Activated T-cell treated with anti-CD3 and anti-CD28 coated beads, Interleukin-2, amount 50 U/mL, for 72 hours (primary cell): ENCODE measurements at places on chromosomes 5 and 9. TPM values are rescaled to one million over a fixed set of nuclear protein-coding genes. Genes with fewer than 3 reads are reported as not detected.
A peak's percentile ranks its signal among the peaks of the same experiment; 100 is the strongest.

DNA sequence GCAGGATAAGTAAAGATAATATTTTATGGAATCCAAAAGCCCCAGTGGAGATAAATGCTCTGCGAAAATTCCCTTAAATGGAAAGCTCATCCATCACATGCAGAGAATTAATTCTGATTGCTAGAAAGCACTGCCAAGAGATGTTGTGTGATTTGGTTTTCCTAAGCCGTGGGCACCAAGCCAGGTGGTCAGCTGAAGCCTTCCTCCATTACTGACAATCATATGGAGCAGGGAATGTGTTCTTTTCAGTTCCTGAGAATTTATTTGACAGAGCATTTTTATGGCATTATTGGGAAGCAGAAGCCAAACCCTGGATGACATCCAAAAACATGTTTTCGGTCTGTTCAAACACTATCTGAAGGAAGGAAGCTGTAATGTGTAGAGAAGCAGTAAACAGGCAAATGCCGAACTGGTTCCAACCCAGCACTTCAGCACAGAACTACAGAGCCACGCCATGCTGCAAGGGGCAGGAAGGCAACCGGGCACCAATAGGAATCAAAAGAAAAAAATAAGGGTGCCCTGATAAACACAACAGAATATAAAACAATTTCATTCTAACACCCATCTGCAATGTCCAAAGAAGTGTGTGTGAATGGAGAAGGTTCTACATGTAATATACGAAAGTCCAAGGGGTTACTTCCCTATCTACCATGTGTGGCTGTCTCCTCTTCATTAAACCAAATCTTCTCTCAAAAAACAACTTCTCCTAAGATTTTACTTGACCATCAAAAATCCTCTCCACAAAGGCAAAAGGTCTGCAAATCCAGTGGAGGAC, 12.3 kb downstream of the ARSB start:
- no peak for DNase-seq

SOX30 gene
- 2.0 TPM for total RNA-seq

- peak; percentile 63 for DNase-seq
Measured at GRCh38 chr5:134070725-134071613, 43.5 kb upstream of the TCF7 start.

DNA sequence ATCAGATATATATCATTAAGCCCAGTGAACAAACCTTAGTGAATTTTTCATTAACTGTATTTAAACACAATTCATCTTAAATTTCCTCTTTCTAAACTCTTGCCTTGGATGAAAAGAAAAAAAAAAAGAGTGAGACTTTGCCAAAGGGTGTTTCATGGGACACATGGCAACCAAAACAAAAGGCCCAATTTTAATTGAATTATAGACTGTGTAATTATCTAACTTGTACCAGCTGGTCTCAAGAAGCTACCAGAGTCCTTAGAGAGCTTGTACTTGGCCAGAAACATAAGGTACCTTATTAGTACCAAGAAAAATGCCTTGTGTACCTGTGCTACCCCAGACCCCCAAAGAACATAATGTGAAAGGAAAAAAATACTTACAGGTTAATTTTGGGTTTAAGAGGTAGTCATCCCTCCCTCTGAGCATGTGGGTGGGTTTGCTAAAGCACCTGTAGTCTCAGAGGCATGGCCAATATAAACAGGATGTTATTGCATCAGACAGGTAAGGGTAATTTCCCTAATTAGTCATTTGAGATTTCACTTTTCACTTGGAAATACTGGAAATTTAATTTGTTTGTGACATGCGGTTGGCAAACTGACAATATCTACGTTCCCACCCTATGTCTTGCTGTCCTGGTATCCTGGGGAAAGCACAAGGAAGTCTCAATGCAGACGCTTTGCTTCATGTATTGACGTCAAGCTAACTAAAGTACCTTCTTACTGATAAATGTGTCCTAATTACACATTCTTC, 90.1 kb downstream of the SNCAIP start:
- DNase-seq: no peak

DEPDC1B gene
- total RNA-seq: 29.5 TPM

DNA sequence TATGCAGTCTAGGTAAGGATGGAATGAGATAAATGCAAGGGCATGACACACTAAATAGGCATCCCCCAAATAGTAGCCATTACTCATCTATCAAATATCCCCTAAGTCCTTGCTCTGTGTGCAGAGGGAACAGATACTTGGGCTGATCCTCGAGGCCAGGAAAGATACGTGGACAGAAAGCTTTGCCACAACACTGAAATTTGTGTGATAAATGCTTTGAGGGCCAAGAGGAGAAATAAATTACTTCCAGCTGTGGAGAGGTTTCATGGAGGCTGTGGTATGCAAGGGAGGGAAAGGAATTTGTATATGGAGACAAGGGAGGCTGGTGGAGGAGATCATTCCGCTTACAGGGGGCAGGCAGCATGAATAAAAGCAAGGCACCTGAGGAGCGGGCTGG, 18.5 kb downstream of the ATOX1 start:
- no peak for DNase-seq

HAUS6 gene
- total RNA-seq: 33.4 TPM

PLAC8L1 gene
- 1.4 TPM for total RNA-seq

- no peak for DNase-seq
Measured at GRCh38 chr5:143976055-143976454, 164.1 kb downstream of the HMHB1 start.

AFF4 gene
- 33.6 TPM for total RNA-seq

GRCh38 chr5:1162751-1163150, 38.6 kb upstream of the SLC6A19 start:
- DNase-seq: no peak

- DNase-seq: peak; percentile 36
Measured at GRCh38 chr9:130143958-130144366, 28.2 kb upstream of the NCS1 start.

RGS3 gene
- 48.2 TPM for total RNA-seq

PROB1 gene
- total RNA-seq: 3.1 TPM

DNA sequence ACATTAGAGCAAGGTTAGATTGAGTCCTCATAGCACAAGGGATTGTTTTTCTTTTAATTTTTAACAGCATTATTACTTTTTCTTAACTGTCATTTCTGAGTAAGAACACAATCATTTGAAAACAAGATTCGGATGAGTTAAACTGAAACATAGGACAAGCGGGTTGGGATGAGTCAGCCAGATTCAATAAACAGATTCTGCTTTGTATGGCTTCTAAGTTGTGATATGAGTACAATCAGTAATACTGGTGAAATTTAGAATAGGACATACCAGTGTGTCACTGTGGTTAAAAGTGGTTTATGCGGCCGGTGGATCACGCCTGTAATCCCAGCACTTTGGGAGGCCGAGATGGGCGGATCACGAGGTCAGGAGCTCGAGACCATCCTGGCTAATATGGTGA, 364.3 kb upstream of the CDH10 start:
- no peak for DNase-seq

DNA sequence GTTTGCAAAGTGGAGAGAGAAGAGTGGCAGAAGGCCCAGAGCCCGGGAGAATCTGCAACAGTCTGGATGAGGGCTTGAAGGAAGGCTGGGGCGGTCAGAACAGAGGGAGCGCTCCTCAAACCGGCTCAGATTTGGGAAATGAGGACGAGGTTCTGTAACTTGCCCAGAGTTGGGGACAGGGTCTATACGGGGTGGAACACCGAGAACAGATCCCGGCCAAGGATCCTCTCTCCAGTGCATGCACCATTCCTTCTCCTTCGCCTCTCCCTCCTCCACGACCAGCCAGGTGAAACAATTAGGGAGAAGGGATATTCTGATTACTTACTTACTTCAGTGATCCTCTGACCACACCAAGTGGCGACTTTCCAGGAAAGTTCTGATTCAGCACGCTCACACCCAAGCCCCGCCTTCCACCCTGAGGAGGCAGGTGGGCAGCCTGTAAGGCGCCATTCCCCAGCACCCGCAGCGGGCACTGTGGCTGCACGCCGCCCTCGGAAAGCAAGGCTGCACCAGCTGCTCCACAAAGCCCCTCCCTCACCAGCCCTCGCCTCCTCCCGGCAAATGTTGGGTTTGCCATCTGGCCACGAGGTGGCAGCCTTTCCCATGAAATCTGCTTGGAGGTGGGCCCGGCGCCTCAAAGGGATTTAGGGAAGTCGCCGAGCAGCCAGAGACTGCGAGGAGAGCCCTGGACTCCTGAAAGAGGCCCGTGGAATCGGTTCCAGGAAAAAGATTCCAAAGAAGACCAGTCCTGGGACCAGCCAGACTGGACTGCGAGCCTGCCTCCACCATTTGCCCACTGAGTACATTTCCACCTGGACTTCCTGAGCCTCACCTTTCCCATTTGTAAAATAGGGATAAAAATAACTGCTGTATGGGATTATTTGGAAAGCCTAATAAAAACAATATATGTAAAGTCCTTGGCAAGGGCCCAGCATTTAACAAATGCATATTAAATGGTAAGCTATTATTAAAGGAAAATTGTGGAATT, 22.2 kb upstream of the WWC1 start:
- peak; percentile 68 for DNase-seq

GRCh38 chr9:38682713-38683112, 37.2 kb downstream of the FAM240B start:
- DNase-seq: no peak

DBH gene
- not detected for total RNA-seq

GRCh38 chr5:74430631-74431289, 209.8 kb downstream of the ENC1 start:
- no peak for DNase-seq

GRCh38 chr5:116524966-116525365, 49.7 kb downstream of the SEMA6A start:
- DNase-seq: no peak

GRCh38 chr5:85545129-85545528, 1072.6 kb upstream of the COX7C start:
- no peak for DNase-seq

DNA sequence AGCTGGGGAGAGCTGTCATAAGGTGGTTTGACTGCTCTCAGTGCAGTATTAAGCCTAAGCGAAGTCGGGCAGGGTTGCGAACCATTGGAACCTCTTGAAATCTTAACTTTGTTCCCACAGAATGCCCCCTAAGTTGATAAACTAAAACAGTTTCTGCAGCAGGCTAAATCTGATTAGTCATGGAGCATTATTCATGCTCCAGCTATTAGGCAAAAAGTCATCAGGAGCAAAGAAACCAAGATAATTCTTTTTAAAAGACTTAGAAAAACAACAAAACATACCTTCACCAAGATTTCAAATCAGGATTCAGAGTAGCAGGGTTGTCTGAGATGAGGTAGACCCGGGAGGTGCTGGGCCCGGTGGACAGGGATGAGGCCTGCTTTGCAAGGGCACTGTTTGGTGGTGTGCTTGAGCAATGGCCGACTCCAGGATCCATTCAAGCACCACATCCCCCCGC, 69.9 kb upstream of the PLPP1 start:
- DNase-seq: no peak

SLC30A5 gene
- 31.7 TPM for total RNA-seq

BHMT2 gene
- not detected for total RNA-seq

- peak; percentile 8 for DNase-seq
Measured at GRCh38 chr9:124258607-124259157, 933 bp downstream of the NEK6 start.

DNA sequence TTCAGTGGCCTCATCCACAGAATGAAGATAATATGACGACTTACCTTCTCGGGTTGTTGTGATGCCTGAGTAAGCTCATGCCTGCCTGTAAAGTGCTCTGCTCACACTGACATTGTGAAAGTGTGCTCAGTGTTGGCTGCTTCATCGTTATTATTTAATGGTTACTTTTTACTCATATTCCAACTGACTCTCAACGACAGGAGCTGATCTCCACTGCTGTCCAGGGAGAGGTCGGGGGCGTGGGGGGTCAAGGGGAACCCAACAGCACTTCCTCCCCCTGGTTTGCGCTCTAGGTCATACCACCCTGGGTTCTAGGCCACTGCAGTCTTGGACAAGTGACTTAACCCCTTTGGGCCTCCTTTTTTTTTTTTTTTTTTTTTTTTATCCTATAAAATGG, 52.9 kb upstream of the ANGPTL2 start:
- no peak for DNase-seq

DNA sequence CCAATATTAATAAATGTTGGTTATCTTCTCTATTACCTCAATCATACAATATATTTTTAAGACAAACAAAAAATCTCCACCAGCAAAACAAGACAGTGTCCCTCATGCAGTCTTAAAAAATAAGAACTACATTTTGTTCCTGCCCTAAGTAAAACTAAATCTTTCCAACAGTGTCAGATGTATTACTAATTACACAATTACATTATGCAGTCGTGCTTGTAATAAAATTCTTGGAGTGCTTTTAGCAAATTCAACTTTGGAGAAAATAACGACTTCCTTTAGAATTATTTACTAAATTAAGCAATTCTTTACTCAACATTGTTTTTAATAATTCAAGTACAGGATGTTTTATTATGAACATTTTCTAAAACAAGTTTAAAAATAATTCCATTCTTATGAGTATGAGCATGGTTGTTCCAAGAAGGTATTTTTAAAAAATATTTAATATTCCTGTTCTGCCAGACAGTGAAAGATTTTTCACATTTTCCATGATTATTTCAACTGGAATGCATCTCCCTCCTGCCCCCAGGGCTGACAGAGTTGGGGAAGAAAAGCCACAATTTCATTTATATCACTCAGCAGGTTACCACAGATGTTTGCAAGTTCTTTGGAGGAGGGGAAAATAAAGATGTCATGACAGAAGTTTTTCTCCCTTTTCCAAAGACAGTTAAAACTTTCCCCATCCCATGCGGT, 137.9 kb downstream of the FAM114A2 start:
- no peak for DNase-seq

DNA sequence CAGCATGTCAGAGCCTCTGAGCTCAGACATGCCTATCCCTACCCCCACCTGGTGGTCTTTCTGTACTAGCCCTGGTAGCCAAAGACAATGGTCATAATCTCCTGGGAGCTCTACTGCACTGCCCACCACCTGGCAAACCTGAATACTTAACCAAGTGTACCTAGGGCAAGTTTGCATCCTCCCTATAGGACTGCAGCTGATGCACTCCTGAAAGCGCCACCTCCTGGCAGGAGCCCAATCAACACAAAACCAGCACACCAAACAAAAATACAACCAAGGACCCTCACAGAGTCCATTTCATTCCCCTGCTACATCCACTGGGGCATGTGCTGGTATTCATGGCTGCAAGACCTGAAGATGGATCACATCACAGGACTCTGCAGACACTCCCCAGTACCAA, 14.8 kb upstream of the FAM174A start:
- no peak for DNase-seq

DNA sequence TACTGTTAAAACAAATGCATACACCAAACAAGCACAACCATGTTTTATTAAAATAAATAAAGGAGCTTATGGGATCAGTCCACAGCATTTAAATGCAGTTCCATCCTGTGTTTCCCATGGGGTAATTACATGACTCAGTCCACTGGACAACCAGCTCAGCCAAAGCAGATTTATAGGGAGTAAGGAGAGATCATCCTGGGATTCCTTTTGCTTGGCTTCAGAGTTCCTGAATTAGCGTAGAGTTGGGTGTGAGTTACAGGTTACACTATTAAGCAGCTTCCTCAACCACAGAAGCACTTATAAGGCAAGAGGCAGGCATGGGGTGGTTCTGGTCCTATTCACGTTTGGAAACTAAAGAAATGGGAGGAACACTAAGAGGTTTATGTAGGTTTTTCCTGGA, 381.1 kb upstream of the ACTBL2 start:
- DNase-seq: no peak
